Stimulated activated CD4-positive, alpha-beta T cell treated with anti-CD3 and anti-CD28 coated beads, TNF-alpha, amount 100 ng/mL, for 1 hour (primary cell): ENCODE measurements at places on chromosomes 4 and X.

- DNase-seq = no peak
Observed at GRCh38 chrX:134172588-134173259, 64.3 kb upstream of the CCDC160 start.

DNA sequence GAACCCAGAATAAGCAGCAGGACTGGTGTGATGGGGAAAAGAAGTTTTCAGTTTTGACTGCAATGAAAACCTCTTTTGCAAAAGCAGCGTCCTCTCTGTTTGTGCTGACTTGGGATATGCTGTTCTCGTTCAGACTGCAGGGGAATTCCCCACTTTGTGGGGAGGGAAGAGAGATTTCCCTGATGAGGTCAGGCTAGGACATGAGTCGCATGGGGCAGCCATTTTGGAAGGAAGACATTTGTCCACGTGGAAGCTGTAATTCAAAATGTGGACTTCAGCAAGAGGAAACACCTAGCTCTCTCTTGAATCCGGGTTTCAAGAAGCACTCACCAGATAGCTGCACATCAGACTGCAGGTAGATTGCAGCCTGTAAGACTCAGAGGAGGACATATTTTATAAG, 39.3 kb downstream of the ING2 start:
- no peak for DNase-seq

GRCh38 chr4:157521906-157522305, 301.4 kb downstream of the GRIA2 start:
- DNase-seq = no peak

DNA sequence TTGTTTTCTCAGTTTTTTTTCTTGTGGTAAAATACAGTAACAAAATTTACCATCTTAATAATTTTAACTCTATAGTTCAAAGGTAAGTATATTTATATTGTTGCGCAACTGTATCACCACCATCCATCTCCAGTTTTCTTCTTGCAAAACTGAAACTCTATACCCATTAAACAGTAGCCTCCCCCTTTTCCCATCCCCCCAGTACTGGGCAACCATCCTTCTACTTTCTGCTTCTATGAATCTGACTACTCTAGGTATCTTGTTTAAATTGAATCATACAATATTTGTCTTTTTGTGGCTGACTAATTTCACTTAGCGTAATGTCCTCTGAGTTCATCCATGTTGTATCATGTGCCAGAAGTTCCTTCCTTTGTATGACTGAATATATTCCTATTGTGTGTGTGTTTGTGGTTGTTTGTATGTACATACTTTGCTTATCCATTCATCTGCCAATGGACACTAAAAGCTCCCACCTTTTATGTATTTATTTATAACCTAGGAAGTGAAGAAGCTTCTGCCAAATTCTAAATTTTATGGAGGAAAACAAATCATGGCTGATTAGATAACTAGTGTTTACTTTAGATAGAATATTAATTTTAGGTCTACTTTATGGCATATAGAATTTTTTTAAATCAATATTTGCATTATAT, 10.0 kb downstream of the ABHD18 start:
- DNase-seq = no peak

GRCh38 chr4:110106931-110107296, 91.5 kb downstream of the ELOVL6 start:
- DNase-seq = no peak

DNA sequence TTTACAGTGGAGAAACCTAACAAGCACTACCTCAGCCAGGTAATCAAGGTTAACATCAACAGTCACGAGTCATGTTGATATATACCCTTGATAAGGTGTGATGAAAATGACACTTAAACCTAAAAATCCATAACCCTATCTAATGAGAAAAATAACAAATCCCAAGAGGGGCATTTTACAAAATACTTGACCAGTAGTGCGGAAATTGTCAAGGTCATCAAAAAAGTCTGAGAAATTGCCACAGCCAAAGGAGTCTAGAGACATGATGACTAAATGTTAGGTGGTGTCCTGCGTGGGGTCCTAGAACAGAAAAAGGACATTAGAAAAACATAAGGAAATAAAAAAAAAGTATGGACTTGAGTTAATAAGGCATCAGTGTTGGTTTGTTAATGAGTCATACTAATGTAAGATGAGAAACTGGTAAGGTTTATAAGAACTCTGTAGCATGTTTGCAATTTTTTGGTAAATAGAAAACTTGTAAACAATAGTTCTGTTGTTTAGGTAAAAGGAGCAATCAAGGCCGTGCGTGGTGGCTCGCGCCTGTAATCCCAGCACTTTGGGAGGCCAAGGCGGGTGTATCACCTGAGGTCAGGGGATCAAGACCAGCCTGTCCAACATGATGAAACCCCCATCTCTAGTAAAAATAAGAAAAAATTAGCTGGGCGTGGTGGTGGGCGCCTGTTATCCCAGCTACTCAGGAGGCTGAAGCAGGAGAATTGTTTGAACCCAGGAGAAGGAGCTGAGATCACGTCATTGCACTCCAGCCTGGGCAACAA, 2.9 kb downstream of the RPL36A start:
- DNase-seq = no peak
